Activated CD8-positive, alpha-beta memory T cell treated with anti-CD3 and anti-CD28 coated beads, Interleukin-2, amount 50 U/mL, for 4 hours (primary cell): ENCODE measurements at places on chromosomes 2 and 18.

DNA sequence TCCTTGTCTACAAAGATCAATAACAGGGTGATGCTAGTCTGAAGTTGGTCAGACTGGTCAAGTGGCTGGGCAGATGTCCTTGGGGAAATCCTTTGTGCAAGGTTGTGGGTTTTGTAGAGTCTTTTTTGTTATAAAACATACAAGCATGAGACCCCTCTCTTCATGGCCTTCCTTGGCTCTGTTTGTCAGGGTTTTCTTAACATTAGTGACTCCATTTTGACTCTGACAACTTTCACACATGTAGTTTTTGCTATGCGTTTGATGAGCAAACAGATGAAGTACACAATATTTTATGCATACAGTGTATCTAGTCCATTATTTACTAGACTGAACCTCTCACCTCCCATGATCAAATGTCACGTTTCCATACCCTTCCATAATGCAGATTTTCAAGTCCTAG lies 151.2 kb upstream of the KLF7 start:
- DNase-seq, result no peak

DNA sequence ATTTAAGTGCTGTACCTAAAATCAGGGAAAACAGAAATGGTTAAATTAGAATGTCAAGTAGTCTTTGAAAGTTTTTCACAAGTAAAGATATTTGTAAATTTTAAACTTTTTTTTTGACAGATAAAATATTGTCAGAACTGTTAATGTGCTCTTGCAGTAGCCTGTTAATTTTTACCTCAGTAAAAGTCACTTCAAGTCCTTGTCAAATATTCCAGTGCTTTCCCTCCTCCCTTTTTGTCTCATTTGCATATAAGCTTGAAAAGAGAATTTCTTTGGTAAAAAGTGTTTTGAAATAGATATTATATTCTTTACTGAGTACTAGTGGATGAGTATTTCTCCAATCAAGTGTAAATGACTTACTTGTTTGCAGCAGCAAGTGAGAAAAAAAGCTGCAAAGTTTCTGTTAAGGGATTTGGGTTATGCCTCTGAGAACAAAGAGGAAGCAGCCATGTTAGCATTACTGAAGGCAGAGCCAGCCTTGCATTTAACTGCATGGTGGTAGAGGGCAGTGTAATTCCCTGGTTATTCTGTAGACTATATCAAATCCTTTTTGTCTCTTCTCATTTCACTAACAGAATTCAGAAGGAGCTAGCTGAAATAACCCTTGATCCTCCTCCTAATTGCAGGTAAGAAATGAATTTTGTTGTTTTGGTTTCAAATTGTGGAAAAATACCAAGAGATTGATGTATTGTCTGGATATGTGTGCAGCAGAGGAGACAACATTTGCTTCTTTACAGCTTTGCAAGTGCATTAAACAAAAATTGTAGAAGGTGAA lies 3.2 kb downstream of the UBE2E3 start:
- no peak for DNase-seq

DNA sequence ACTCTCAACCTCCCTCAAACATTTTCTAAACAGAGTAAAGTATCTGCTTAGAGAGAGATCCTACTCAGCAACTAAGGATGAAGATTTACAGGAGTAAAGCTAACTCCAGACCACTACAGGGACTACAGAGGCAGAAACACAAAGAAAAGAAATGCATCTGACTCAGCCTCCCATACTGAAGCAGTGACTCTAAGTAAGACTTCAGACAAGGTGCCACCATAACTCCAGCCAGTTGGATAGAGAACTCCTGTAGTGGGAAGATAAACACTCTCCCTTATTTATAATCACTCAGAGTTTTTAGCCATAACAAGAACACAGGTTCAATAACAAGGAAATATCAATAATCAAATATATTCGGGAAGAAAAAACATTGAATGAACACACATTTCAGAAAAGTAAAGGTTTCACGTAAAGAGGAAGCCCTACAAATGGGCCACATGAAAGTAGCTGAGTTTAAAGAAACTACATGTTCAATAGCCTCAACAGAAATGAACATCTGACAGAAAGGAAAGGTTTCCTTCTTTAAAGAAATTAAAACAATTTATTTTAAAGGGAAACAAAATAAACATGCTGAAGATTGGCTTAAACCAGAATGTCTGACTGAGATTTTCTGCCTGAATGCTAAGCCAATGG lies 519.9 kb downstream of the KCNJ3 start:
- DNase-seq, result no peak

- no peak for DNase-seq
Measured at GRCh38 chr2:176068419-176068832, 15.3 kb downstream of the EVX2 start.

DNA sequence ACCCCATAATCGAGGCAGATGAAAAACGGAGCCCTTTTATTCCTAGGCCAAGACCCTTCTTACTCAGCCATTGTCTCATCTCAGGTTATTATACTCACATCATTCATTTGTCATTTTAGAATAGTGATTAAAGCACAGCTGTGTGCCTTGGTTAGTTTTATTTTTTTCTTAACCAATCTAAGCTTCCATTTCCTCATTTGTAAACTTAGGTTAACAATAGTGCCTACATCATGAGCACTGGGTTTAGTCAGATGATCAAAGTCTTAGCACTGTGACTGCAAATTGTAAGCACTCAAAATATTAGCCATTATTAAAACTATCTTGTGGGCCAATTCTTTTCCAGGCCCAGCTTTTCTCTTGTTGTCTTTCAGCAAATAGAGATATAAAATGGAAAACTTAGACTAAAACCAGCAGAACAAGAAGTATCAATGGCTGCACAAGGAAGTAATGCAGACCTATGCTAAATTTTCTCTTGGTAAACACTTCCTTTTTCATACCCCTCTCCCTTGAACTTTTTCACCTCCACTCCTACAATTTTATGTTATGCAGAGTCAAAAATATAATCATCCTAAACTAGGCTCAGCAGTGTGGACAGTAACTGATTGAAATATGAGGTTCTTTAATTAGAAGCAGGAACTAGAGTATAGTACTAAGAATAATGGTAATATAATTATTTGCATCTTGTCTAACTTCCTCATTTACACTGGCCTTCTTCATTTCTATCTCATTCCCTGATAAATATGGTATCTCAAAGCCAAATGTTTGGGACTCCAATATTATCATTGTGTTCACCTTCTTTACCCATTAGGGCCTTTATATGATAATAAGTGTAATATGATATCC lies 21.5 kb upstream of the GALNT3 start:
- no peak for DNase-seq

DNA sequence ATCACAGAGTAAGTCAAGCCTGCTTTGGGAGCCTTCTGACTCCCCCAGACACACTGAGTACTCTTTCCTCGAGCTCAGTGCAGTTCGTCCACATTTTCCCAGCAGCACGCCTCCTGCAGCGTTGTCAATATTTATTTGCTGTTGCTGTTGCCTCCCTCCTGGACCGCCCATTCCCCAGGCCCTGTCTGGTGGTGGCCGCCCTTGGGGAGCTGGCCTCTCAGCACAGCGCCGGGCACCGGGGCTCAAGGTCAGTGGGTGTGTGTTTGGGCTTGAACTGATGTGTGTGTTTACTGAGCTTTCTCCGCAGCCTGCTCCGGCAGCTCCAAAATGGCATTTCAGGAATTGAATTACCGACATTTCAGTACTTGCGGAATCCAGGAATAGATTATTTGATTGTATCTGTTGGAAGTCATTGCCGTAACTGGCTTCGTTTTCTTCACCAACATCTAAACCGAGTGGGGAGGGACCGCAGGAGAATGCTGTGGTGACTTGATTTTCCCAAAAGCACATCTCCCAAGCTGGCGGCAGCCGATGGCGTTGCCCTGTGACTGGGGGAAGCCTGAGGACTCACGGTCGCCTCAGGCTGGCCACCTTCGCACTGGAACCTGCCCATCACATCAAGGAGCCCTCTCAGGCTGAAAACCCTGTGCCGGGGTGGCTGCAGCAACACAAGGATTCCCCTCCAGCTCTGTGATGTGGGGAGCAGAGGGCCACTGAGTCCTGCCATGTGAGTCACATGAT lies 66.0 kb downstream of the HPCAL1 start:
- DNase-seq, result no peak
